ENCODE measurements at places on chromosomes 4 and X.

DNA sequence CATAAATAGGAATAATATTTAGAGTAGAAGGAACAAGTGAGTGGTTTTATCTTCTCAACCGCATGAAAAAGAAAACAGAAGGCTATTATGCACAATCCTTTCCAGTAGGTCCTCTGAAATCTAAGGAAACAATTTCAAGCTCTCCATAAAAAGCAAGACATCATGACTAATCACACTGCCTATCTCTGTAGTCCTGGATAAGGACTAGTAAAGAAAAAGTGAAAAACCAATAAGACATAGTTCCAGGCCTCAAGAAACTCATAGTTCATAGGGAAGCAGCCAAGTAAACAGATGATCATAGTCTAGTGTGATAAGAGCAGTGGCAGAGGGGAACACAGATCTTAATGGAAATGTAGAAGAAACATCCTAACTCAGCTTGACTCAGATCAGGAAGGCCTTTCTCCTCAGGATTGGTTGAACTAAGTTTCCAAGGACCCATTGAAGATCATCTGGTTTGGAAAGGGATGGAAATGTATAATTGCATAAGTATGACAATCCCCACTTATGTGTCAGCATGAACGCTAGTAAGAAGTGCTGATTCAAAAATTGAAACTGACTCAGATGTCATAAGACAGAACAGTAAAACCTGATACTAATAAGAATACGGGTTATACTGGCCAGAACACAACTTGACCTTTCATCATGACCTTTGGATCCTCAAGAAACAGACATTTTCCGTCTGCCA lies 155.3 kb downstream of the GRIA3 start:
- DNase-seq = no peak

DNA sequence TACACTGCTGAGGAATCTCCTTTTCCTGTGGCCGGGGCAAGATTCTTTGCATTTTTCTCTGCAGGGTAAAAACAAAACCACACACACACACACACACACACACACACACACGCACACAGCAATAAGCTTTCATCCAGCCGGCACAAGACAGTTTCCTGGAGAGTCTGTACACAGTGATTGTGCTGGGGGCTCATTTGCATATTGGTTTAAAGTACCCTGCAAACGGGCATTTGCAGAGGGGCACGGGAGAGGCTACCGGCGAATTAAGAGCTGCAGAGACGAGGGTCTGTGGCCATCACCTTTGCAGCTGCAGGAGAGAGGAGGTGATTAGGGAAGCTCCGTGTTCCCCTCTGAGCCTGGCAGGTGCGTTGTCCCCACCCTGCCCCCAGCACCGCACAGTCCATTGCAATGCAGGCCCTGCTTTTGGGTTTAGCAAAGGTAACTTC lies 219.9 kb downstream of the SHOX start:
- no peak for DNase-seq

GRCh38 chr4:55768291-55768690 lies 51.3 kb upstream of the EXOC1L start:
- DNase-seq = no peak

GRCh38 chrX:55816023-55816422 lies 98.5 kb downstream of the RRAGB start:
- no peak for DNase-seq

DNA sequence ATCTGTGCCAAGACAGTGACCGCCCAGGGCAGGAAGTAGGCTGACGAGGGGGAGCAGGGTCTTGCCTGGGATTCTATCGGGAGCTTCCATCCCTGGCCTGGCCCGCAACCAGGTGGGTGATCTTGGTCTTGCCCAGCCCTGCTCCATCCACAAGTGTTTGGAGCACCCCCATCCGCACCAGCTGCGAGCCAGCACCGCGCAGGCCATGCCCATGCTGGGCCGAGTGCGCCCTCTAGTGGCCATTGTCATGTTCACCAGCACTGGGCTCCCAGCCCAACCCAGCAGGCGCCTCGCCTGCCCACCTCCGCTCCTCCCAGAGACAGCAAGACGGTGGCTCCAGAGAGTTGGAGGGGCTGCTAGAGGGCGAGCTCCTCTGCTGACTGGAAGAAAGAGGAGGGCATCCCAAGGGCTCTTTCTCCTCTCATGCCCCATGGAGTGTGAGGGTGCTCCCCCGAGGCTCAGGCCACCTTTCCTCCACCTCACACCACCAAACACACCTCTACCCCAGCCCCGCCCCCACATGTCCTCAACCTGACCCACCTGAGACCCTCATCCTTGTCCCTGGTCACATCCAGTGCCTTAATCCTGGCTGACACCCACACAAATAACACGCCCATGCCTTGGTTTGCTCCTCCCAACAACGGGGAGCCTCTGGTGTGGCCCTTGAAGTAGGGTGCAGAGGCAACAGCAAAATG lies 9.8 kb upstream of the ATP2B3 start:
- peak; percentile 79 for DNase-seq

DNA sequence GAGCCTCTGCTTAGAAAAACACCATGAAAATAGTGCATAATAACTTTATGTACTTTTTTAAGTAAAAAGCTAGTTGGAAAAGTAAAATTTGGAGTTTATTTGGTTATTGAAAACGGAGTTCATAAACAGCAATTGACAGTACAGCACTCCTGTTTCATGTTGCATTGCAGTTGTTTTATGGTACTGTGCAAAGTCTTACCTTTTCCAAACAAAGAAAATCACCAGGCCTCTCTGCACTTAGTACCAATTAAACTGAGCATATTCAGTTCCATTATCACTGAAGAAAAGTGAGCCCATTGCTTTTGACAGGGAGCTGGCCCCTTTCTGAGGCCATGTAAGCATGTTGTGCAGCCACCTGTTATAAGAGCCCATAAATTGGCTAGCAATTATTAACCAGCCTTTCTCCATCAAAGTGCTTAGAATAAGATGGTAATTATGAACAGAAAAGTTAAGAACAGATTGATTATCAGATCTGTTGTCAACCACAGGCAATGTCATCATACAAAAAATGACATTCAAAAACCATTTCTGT lies 376.6 kb upstream of the EMCN start:
- no peak for DNase-seq

DNA sequence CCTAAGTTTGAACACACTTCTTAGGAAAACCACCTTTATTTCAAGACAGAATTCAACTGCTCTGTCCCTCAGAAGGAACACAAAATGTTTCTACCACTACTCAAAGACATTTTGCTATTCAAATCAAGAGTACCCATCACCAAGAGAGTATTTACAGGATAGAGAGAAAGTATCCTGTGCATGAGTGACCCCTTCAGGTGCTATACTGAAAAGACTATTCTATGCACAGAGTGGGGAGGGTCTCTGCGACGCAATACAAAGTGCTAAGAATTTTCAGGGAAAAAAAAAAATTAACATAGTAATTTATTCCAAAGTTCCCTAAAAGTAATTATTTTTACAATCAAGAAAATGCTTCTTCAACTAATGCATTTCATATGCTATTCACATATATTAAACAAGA lies 346.4 kb upstream of the FAM241A start:
- DNase-seq = no peak

DNA sequence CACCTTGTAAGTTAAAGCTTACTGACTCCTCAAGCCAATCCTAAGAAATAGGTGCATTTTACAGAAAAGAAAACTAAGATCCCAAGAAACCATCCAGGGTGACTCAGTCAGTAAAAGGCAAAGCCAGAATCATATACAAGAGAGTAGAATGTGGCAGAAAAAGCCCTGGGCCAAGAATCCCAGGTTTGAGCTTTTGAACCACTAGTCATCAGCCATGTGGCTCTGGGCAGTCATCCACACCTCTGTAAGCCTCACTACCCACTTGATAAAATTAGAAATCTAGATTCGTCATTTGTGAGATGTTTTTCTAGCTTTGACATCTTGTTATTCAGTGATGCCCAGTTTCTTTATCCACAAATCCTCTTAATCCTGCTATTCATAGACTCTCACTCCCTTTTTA lies 122.2 kb upstream of the PDE5A start:
- no peak for DNase-seq

GRCh38 chr4:77731656-77732055 lies 87.5 kb downstream of the CNOT6L start:
- DNase-seq = no peak

DNA sequence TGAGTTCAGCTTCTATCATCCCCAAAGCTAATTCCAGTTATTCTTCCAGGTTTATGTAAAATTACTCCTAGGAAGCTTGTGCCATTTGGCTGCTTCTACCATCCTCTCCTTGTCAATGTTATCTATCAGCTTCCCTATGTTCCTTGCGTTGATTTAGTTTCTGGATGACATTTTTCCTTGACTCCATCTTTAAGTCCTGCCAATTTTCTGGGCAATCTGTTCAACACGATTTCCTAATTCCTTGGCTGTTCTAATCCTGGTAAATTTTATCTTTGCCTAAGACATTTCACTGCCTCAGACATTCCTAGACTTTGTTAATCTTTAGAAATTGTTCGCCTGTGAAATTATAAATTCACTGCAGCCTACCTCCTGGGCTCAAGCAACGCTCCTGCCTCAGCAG lies 125.1 kb downstream of the PDS5A start:
- no peak for DNase-seq

- no peak for DNase-seq
Observed at GRCh38 chr4:80305466-80305865, 30.1 kb upstream of the CFAP299 start.

DNA sequence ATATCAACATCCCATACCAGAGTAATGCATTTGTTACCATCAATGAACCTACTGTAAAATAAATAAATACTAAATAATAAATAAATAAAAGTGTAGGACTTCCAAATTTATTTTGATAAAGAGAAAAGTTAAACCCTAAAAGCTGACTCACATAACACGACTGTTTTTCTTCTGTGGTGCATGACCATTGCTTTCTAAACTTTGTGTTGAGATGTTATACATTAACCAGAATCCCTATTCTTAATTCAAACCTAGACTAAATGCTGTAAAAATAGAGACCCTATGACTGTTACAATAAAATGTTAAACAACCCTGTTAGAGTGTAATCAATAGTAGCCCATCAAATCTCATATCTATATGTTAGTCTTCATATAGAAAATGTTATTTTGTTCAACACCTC lies 20.9 kb upstream of the PRMT9 start:
- DNase-seq = no peak

DNA sequence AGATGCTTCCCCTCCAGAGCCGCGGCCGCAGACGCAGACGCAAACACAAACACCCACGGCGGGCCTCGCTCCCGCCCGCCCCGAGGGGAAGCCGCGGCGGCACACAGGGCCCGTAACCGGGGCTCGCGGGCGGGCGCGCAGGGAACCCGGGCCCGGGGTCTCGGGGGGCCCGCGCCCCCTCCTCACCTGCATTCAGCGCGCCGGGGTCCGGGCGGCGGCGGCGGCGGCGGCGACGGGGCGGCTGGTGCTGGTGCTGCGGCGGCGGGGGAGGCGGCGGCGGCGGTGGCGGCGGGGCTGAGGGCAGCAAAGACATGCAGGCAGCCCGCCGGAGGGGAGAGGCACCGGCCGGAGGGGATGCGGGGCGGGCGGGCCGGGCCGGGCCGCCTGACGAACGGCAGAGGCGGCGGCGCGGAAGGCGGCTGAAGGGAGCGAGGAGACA lies 255 bp upstream of the CNOT6L start:
- no peak for DNase-seq

DNA sequence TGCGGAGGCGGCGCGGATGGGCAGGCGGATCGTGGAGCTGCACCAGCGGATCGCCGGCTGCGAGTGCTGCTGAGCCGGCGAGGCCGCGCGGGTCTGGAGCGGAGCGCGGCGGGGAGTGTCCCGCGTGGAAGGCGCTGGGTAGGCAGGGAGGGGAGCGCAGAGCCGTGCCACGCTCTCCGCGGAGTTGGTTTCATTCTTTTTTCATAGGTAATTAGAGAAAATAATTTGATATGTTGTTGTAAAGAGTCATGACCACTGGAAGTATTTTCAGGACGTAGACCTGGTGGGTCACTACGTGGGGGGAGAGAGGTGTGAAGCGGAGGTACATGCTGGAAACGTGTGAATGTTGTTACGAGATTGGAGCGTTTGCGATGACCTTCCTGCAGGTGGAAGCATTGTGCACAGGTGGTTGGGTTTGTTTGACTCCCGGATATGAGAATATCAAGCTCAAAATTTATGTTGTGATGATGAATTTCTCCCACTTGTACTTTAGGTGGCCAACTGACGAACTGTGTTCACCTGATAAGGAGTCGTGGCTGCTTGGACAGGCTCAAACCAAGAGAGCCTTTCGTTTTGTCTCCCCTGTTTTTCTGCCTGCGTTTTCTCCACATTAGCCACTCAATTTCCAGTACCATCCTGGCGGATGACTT lies 19.1 kb upstream of the S100P start:
- DNase-seq = no peak

DNA sequence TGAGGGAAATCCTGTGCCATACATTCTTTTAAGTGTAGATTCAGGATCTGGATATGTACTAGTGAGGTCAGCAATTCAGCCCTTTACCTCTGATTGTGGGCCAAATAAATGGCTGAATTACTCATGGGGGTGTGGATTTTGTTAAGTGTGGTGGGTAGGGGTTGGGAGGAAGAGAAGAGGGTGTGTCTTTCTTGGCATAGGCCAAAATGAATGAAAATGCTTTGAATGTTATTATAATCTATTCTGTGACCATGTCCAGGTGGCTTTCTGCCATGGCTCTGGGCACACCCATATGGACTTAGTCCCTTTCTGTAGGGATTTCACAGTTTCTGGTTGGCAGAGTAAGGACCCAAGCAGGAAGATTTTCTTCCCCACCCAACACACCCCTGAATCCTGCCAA lies 244.3 kb downstream of the CBR4 start:
- no peak for DNase-seq

Measured in stimulated activated CD8-positive, alpha-beta memory T cell treated with anti-CD3 and anti-CD28 coated beads, Interleukin-7, amount 100 ng/mL, for 1 hour (primary cell).